ENCODE measurements at places on chromosomes 6 and 20.

- no peak overlapping the region for H3K27ac ChIP-seq
- no peaks in the 10 kb centered on the region for H3K27me3 ChIP-seq
- no peaks in the 10 kb centered on the region for H3K36me3 ChIP-seq
- no peak for DNase-seq
- H3K4me1 ChIP-seq: no peaks in the 10 kb centered on the region
Observed at GRCh38 chr6:53556986-53557715, 12.2 kb upstream of the GCLC start.

DNA sequence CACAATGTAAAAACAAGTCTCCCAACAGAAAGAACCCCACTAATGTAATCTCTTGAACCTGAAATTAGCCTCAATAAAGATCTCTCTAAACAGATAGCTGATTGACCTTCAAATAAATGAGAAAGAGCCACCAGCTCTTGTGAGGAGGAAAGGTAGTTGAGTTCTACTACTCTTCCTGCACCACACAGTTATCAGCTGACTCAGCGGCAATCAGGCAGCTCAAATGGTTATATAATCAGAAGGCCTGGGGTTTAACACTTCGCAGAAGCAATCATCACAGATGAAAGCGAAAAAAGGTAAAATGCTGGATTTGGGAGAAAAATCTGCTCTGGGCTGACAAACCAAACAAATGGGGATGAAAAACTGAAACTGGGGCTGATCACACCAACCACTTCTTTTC, 91.8 kb downstream of the CHD6 start:
- DNase-seq: no peak
- no peaks in the 10 kb centered on the region for H3K36me3 ChIP-seq
- H3K4me3 ChIP-seq: no peak overlapping the region
- no peaks in the 10 kb centered on the region for H3K27me3 ChIP-seq
- peaks cover 4% of the 10 kb centered on the region for H3K4me1 ChIP-seq
- H3K27ac ChIP-seq: no peak overlapping the region

GRCh38 chr6:117603821-117604220, 1.5 kb upstream of the GOPC start:
- peaks cover 2% of the 10 kb centered on the region for H3K4me1 ChIP-seq
- no peaks in the 10 kb centered on the region for H3K27me3 ChIP-seq
- H3K4me3 ChIP-seq: no peak overlapping the region
- H3K36me3 ChIP-seq: no peaks in the 10 kb centered on the region
- no peak for DNase-seq

DNA sequence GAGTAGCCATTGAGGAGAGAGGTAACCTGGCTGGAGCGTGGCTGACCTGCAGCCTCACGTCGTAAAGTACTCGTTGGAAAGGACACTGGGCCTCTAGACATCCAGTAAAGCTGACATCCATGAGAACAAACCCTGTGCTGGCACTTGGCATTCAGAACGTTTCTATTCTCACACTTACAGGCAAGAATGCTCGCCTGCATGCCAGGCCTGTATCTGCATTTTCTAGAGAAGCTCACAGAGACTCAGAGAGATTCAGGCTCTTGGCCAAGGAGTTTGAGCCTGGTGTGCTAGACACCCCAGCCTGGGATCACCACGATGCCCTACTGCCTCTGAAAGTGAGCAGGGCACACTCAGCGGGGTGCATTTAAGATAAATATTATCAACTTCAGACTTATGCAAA, 379.8 kb upstream of the CDH4 start:
- H3K4me3 ChIP-seq: no peak overlapping the region
- no peak overlapping the region for H3K27ac ChIP-seq
- peaks cover 3% of the 10 kb centered on the region for H3K27me3 ChIP-seq
- DNase-seq: no peak
- H3K4me1 ChIP-seq: no peaks in the 10 kb centered on the region

DNA sequence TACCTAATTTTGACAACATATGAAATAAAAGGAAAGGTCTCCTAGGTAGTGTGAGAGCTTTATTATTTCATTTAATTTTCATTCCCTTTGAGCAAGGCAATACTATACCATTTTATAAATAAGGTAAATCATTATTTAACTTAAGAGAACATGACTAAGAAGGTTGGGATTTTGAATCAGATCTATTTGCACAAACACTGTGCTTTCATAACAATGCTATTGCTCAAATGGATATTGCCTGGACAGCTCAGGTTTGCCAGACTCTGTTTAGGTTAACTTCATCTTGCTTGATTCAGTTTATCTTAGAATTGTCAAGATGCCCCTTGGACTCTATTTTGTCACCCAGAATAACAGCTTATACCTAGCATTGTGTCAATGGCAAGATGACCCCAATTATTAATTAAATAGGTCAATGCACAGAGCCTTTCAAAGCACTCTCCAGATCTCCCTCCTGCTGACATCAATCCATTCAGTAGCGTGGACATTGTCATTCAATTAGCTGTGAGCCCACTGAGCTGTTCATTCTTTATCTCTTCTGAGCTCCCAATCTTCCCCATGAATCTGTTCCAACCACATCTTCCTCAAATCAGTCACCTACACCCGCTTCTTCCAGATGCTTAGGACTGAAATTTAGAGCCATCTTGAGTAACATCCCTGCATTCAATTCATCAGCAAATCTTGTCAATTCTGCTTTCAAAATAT, 42.1 kb upstream of the TMEM30A start:
- DNase-seq: no peak
- H3K27me3 ChIP-seq: no peaks in the 10 kb centered on the region
- no peaks in the 10 kb centered on the region for H3K4me1 ChIP-seq
- H3K36me3 ChIP-seq: no peaks in the 10 kb centered on the region
- no peak overlapping the region for H3K27ac ChIP-seq
- no peak overlapping the region for H3K4me3 ChIP-seq

GRCh38 chr20:53677447-53678314, 84.0 kb upstream of the ZNF217 start:
- no peaks in the 10 kb centered on the region for H3K4me1 ChIP-seq
- no peaks in the 10 kb centered on the region for H3K36me3 ChIP-seq
- H3K27ac ChIP-seq: no peak overlapping the region
- no peaks in the 10 kb centered on the region for H3K27me3 ChIP-seq

- no peak overlapping the region for H3K4me3 ChIP-seq
- H3K4me1 ChIP-seq: no peaks in the 10 kb centered on the region
- H3K27me3 ChIP-seq: no peaks in the 10 kb centered on the region
Observed at GRCh38 chr6:129111853-129112252, 228.9 kb downstream of the LAMA2 start.

DNA sequence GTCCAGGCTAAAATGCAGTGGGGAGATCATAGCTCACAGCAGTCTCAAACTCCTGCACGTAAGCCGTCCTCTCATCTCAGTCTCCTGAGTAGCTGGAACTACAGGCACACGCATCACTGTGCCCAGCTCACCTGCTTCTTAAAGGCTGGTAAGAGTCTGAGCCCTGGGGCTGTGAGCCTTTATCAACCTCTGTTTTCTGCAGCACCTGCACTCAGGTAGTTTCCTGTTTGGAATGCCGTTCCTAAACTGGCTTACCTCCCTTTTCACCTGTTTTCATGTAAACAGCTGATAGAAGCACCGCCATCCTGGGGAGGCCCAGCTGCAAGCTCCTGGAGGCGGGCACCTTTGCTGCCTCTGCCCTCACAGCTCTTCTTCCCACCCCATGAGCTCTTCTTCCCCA, 45.4 kb downstream of the SLC24A3 start:
- DNase-seq: no peak
- no peak overlapping the region for H3K27ac ChIP-seq
- no peaks in the 10 kb centered on the region for H3K27me3 ChIP-seq
- no peak overlapping the region for H3K4me3 ChIP-seq
- no peaks in the 10 kb centered on the region for H3K4me1 ChIP-seq
- no peaks in the 10 kb centered on the region for H3K36me3 ChIP-seq

DNA sequence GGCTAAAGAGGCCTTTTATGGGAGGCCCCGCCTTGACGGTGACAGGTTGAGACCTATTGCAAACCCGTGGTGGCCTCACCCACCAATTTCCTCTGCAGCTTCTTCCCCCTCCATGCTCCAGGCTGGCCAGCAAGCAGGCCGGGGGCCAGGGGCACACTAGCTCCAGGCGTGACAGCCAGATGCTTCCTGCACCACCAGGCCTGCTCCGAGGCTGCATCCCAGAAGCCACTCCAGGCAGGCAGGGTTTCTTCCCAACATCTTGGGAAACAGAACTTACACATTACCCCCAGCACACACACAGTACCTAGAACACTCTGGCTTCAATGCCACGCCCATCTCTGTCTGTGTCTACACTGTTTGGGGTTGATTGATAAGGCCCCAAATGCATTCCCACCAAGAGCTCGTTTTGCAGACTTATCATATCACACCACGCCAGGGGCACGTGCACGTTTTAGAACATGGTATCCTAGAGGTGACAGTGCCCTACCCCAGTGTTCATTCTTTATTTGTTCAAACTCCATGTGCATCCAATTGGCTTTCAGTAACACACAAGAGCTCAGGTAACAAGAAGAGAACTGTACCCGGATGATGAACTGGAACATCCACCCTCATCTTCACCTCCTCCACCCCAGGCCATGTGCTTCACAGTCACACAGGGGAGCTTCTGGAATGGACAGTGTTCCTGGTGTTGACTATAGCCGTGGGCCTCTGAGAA, 221.4 kb upstream of the RREB1 start:
- H3K27ac ChIP-seq: no peak overlapping the region
- H3K27me3 ChIP-seq: no peaks in the 10 kb centered on the region
- H3K4me1 ChIP-seq: no peaks in the 10 kb centered on the region

DNA sequence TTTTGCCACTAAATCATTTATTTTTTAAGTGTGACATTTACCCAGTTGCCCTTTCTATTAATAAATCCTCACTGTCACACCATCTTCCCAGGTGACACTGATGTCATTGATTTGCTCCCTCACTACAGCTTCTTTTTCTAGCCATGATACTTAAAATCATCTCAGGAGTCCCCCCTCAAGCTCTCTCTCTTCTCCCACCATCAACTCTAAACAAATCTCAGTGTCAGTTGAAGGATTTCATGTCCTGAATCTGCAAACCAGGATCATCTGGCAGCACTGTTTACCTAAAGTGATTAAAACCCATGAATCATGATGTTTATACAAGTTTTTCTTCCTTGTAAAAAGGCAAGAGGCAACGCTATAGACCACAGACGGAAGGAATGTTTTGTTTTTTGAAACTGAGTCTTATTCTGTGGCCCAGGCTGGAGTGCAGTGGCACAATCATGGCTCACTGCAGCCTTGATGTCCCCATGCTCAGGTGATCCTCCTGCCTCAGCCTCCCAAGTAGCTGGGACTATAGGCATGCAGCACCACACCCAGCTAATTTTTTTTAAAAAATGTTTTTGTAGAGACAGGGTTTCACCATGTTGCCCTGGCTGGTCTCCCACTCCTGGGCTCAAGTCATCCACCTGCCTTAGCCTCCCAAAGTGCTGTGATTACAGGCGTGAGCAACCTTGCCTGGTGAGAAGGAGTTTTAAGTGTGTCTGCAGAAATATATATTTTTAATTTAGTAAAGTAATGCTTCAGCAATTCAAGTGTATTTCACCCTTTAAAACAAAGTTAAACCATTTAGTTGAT, 30.1 kb upstream of the SH3BGRL2 start:
- peak; percentile 23 for DNase-seq
- H3K36me3 ChIP-seq: no peaks in the 10 kb centered on the region
- no peak overlapping the region for H3K4me3 ChIP-seq
- H3K4me1 ChIP-seq: peaks cover under 1% of the 10 kb centered on the region
- H3K27ac ChIP-seq: no peak overlapping the region

DNA sequence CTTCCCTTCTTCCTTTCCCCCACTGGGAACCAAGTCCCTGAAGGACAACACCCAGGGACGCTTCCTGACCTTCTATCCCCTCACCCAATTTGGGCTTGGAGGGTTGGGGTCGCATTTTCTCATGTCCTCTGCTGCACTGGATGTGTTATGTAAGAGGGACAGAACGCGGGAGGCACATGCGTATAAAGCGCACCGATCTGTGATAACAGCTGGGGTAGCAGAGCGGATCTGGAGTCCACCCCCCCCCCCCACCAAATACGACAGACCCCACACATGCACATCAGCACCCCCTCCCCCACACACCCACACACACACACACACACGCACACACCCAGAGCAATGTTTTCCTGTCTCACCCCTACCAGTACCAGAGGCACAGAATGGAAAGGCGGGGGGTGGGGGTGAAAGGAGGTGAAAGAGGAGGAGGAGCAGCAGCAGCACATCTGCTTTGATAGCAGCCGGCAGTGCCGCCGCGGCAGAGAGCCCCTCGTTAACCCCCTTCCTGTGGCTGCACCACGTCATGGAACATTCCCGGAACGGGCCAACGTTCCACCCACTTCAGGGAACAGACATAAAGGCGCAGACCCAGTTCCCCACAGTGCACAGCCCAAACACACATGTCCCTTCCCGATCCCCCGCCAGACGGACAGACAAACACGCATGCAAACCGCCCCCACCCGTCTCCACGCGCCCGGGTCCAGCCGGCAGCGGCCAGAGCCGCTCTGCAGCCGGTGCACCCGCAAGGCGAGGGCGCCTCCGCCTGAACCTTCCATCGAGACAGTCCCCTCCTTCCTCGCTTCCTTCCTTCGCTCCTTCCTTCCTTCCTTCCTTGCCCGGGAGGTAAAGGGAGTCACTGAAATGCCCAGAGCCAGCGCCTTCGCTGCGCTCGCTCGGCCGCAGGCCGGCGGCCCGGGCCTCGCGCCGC, 590 bp downstream of the HIVEP2 start:
- no peaks in the 10 kb centered on the region for H3K27me3 ChIP-seq
- H3K27ac ChIP-seq: peak overlapping the region; percentile 96
- H3K36me3 ChIP-seq: no peaks in the 10 kb centered on the region

GRCh38 chr6:139923964-139924475, 549.6 kb upstream of the CITED2 start:
- DNase-seq: no peak
- H3K27me3 ChIP-seq: no peaks in the 10 kb centered on the region
- no peak overlapping the region for H3K4me3 ChIP-seq
- no peak overlapping the region for H3K27ac ChIP-seq
- no peaks in the 10 kb centered on the region for H3K4me1 ChIP-seq

DNA sequence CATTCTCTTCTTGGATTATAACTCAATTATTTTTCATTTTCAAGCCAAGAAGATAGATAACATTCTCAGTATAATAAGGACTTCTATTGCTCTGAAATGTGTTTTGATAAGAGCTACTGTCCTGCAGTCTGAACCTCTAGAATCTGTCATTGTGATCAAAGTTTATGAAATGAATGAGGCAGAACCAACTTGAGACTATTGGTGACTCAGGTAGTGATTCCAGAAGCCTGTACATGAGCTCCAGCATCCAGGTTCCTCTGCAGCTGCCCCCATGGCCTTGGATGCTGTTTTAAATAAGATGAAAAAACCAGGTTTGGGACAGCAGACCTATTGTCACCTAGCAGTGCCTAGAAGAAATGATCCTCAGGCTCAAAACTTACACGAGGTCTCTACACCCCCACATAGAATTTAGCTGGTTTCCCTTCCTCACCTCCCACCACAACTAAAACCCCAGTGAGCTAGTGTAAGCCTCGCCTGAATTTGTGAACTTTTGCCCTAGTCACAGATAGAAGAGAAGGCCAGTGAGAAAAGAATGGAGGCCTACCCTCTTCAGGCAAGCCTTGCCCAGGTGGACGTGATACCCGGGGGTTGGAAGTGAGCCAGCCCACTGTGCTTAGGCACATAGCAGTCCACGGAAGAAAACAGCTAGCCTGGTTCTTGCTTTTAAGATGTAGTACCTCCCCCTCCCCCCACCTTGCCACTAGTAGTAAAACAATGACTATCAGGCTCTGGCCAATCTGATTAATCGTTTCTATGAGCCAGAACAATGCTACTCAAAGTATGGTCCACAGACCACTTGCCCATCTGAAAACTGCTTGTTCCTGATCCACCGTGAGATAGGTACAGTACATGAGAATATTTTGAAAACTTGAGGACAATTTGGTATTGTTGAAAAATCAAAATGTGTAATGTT, 73.0 kb upstream of the SYNJ2 start:
- no peak for DNase-seq
- no peak overlapping the region for H3K27ac ChIP-seq
- no peak overlapping the region for H3K4me3 ChIP-seq
- H3K4me1 ChIP-seq: no peaks in the 10 kb centered on the region

All from kidney (tissue), 22 donors.